ENCODE measurements at places on chromosomes 6 and 20. TPM values are rescaled to one million over a fixed set of nuclear protein-coding genes. Genes with fewer than 3 reads are reported as not detected.

- H3K27ac ChIP-seq: no peak overlapping the region
- no peak overlapping the region for H3K4me3 ChIP-seq
- H3K36me3 ChIP-seq: peaks cover 38% of the 10 kb centered on the region
- 0 out of 2 replicates have a peak, but pooled peaks cover 3% of the 10 kb centered on the region for H3K4me1 ChIP-seq
- H3K27me3 ChIP-seq: no peaks in the 10 kb centered on the region
Observed at GRCh38 chr20:32847964-32848363, 10.8 kb upstream of the EFCAB8 start.

DNA sequence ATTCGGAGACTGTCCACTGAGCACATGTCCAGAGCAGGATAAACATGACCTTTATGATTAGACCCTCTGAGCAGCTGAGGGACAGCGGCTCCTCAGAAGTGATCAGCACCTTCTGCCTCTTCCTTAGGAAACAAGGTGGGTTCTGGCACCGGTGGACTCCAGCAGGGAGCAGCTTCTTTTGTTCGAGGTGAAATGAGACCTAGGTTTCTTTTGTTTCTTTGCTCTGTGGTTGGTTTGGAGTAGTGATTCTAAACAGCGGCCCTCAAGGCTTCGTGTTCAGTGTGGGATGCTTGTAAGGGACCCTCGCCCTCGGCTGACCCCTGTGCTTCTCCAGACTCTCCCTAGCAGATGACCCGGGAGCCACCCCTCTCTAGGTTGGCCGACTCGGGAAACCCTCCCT is 14.6 kb upstream of the FRMD1 start:
- no peaks in the 10 kb centered on the region for H3K4me1 ChIP-seq
- no peak for DNase-seq
- no peaks in the 10 kb centered on the region for H3K36me3 ChIP-seq
- no peak overlapping the region for H3K27ac ChIP-seq
- H3K4me3 ChIP-seq: no peak overlapping the region

- no peak for DNase-seq
- peaks cover 50% of the 10 kb centered on the region for H3K36me3 ChIP-seq
- no peak overlapping the region for H3K27ac ChIP-seq
- H3K4me1 ChIP-seq: no peaks in the 10 kb centered on the region
Observed at GRCh38 chr20:62902926-62903615, 23.2 kb downstream of the DIDO1 start.

DNA sequence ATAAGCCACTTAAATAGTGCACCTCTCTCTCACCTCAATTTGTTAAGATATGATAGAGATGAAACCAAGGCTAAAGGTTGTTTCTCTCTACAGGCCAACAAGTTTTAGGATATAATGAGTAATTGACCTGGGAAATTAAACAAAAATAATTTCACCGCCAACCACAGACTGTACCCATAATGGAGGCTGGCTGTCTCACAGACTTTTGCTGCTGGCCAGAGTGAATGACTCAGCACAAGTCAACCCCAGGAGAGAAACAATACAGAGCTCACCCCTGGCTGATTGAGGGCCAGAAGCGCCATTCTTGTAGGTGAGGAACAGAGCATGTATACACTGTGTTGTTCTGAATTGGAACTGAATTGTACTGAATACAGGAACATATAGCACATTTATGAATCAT is 99.9 kb downstream of the CAP2 start:
- DNase-seq: no peak
- H3K4me1 ChIP-seq: peaks cover 4% of the 10 kb centered on the region
- no peak overlapping the region for H3K27ac ChIP-seq
- no peaks in the 10 kb centered on the region for H3K27me3 ChIP-seq

DNA sequence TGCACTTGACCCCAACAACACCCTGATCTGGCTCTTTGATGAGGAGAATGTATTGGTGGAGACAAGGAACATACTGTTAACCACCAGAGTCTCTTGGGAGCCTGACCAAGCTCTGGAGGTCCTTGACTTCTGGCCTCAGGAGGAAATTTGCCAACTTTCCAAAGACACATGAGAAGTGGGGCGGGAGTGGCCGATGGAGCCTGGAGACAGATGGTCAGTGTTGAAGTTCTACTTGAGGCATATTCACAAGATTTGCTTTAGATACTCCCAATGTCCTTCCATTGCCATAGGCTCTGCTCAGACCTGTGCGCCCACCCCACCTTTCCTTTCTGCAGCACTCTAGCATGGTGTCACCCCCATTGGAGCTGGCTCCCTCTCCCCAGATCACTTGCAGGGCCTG is 241.0 kb downstream of the SLC24A3 start:
- no peaks in the 10 kb centered on the region for H3K36me3 ChIP-seq
- H3K27ac ChIP-seq: no peak overlapping the region
- no peaks in the 10 kb centered on the region for H3K4me1 ChIP-seq
- H3K27me3 ChIP-seq: no peaks in the 10 kb centered on the region
- H3K4me3 ChIP-seq: no peak overlapping the region
- no peak for DNase-seq

Gene FUCA2
- total RNA-seq: 72.1 TPM

DNA sequence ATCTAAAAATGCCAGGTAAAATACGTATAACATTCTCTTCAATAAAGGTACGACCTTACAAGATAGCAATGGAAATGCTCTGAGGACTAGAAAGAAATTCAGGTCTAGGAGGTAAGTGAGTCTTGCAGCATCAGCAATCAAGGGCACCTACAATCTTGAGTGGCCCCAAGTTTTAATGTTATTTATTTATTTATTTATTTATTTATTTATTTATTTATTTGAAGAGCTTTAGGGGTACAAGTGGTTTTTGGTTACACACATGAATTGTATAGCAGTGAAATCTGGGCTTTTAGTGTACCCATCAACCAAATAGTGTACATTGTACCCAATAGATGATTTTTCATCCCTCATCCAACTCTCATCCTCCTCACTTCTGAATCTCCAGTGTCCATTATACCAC is 574.0 kb upstream of the POU3F2 start:
- H3K36me3 ChIP-seq: no peaks in the 10 kb centered on the region
- no peaks in the 10 kb centered on the region for H3K4me1 ChIP-seq
- H3K4me3 ChIP-seq: no peak overlapping the region
- no peak for DNase-seq
- H3K27ac ChIP-seq: no peak overlapping the region

GRCh38 chr20:62707921-62708521 is 615 bp upstream of the NTSR1 start:
- H3K27me3 ChIP-seq: peaks cover 12% of the 10 kb centered on the region
- no peak overlapping the region for H3K27ac ChIP-seq
- H3K36me3 ChIP-seq: no peaks in the 10 kb centered on the region
- peak overlapping the region; percentile 79 for H3K4me3 ChIP-seq
- DNase-seq: peak; percentile 79

Gene SLC4A11
- 29.4 TPM for total RNA-seq

GRCh38 chr20:63617876-63618265 is 9.0 kb downstream of the GMEB2 start:
- H3K4me3 ChIP-seq: no peak overlapping the region
- H3K27ac ChIP-seq: no peak overlapping the region
- H3K27me3 ChIP-seq: no peaks in the 10 kb centered on the region
- peaks cover 59% of the 10 kb centered on the region for H3K36me3 ChIP-seq
- no peak for DNase-seq

Measured in H9 (cell line).